Uterus (tissue), 4 donors: ENCODE measurements at places on chromosomes 7 and 10. TPM values are rescaled to one million over a fixed set of nuclear protein-coding genes. Genes with fewer than 3 reads are reported as not detected.

DNA sequence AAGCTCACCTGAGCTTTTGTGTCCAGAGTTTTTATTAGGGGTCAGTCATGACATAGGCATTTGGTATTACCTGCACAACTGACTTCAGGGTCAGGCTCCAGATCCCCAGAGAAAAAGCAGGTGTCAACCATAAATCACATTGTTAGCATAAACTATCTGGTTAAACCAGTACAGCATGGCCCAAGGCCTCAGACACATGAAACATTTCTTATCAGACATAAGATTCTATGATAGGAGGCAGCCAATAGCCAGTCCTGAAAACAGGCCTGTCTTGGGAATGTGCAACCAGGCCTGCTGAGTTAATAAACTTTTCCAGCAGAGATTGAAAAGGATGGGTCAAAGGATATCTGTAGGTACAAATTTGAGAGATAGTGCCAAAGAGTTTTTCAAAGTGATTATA, 116.1 kb downstream of the TPST1 start:
- no peak for DNase-seq
- no peak overlapping the region for H3K4me3 ChIP-seq
- no peaks in the 10 kb centered on the region for H3K4me1 ChIP-seq
- H3K27ac ChIP-seq: no peak overlapping the region
- H3K27me3 ChIP-seq: no peaks in the 10 kb centered on the region

DNA sequence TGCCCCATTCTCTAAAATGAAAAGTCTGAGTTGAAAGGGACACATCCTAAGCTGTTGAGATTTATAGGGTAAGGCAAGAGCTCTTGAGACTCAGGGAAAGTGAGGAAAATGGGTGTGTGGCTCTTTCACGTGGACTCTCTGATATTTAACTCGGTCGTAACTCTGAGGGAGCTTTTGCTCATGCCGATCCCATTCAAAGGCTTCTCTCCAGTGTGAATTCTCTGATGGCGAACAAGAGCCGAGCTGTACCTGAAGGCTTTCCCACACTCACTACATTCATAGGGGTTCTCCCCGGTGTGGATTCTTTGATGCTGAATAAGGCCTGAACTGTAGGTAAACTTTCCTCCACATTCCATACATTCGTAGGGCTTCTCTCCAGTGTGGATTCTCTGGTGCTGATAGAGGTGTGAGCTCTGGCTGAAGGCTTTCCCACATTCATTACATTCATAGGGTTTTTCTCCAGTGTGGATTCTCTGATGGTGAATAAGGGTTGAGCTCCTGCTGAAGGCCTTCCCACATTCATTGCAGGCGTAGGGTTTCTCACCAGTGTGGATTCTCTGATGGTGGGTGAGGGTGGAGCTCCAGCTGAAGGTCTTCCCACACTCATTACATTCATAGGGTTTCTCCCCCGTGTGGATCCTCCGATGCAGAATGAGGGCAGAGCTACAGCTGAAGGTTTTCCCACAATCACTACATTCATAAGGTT, 10.4 kb downstream of the ZNF3 start:
- no peak overlapping the region for H3K4me3 ChIP-seq
- no peak for DNase-seq
- H3K27me3 ChIP-seq: no peaks in the 10 kb centered on the region

DNA sequence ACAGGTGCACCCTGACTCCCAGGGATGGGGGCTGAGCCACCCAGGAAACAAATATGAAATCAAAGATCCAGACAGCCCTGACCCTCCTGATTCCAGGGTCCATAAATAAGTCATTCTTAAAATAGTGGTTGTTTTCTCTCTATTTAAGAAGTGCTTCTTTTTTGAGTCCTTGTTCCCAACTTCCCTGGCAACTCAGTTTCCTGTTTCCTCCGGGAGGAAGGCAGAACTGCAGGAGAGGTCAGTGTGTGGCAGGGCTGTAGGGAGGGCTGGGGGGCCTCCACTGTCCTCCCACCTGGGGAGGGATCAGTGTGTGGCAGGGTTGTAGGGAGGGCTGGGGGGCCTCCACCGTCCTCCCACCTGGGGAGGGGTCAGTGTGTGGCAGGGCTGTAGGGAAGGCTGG, 88.7 kb upstream of the PDGFA start:
- H3K4me3 ChIP-seq: no peak overlapping the region
- no peaks in the 10 kb centered on the region for H3K27me3 ChIP-seq
- H3K27ac ChIP-seq: peak overlapping the region; percentile 24
- no peaks in the 10 kb centered on the region for H3K4me1 ChIP-seq
- no peaks in the 10 kb centered on the region for H3K36me3 ChIP-seq
- DNase-seq: no peak

DNA sequence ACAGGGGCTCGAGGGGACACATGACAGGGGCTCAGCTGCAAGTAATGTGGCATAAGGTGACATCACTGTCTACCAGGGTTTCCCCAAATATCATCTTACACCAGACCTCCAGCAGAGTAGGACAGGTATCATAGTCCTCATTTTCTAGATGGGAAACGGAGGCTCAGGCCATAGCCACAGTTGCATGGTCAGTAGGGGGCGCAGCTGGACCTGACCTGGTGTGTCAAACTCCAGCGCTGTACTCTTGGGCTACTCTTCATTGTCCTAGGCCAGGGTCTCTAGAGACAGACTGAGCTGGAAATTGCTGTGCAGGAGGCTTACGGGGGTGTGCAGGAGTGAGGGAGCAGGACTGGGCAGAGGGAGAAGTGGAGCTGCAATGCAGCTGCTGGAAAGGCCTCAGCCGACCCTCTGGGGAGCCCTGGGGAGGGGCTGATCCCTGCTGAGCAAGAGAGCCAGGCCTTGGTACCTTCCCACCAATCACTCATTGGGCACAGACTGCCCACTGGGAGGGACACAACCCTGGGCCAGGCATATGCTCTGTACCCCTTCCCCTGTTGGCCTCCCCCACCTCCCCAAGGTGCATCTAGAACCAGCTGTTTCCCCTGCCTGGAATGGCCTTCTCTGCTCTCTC, 89.9 kb downstream of the CDH23 start:
- no peaks in the 10 kb centered on the region for H3K27me3 ChIP-seq
- H3K4me3 ChIP-seq: no peak overlapping the region
- no peak for DNase-seq
- no peaks in the 10 kb centered on the region for H3K4me1 ChIP-seq

GRCh38 chr10:105855791-105856190, 1214.7 kb downstream of the SORCS3 start:
- H3K4me3 ChIP-seq: no peak overlapping the region
- no peaks in the 10 kb centered on the region for H3K36me3 ChIP-seq
- no peak for DNase-seq
- H3K27me3 ChIP-seq: no peaks in the 10 kb centered on the region
- no peaks in the 10 kb centered on the region for H3K4me1 ChIP-seq

DNA sequence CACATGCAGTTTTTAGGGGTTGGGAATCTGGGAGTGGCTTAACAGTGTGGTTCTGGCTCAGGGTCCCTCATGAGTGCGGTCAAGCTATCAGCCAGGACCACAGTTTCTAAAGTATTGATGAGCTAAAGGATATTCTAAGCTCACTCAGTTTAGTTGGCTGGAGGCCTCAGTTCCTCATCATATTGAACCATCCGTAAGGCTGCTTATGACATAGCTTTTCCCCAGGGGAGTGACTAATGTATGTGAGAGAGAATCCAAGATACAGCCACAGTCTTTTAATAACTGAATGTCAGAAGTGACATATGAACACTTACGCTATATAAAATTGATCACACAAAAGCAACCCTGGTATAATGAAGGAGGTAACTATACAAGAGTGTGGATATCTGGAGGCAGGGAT, 245.3 kb downstream of the POLR1F start:
- no peak overlapping the region for H3K4me3 ChIP-seq
- no peak overlapping the region for H3K27ac ChIP-seq
- H3K4me1 ChIP-seq: no peaks in the 10 kb centered on the region
- H3K36me3 ChIP-seq: no peaks in the 10 kb centered on the region

DNA sequence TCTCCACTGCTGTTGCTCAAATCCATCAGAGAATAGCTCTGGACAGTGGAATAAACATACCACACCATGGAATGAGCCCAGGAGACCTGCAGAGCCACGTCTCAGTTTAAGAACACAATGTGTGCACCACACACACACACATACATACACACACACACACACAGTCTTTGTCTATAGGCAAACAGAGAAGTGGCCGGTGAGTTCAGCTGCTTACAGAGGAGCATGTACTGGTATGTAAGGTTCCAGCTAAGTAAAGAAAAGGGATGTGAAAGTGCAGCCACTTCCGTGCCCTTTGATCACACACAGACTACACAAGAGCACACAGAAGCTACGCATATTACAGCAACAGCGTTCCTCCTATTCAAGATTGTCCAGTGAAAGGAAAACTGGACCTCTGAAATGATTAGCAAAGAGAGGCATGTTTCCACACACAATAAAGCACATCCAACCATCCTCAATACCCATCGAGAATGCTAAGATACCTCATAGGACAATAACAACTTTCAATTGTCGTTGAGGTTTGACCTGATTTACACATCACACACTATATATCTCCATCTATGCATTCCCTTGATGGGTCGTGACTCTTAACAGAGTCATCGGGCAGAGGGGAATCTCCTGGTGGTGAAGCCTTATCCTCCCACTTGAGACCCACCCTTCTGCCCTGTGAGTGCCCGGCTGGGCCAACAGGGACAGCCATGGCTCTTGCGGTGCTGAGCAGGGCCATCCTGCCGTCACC, 23.6 kb downstream of the SLC35B4 start:
- peaks cover 5% of the 10 kb centered on the region for H3K4me1 ChIP-seq
- H3K27me3 ChIP-seq: no peaks in the 10 kb centered on the region
- H3K36me3 ChIP-seq: no peaks in the 10 kb centered on the region
- H3K4me3 ChIP-seq: no peak overlapping the region

DNA sequence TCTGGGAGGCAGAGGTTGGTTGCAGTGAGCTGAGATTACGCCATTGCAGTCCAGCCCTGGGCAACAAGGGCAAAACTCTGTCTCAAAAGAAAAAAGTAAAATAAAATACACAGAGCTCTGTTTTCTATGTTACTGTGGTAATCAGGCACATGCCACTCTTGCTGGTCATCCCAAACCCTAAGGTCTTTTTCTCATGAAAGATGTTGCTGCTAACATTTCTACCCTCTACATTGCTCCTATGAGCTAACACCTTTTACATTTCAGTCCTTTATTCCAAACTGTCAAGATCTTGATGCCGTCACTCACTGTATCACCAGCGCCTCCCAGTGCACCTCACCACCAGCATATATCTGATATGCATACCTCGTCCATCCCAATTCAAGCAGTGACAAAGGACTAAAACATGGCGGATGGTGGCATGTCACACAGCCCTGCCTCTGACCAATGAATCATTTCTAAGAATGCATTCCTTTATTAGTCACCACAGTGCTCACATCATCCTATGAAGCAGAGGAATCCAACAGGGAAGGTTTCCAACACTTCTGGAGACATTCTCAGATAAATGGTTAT, 4.3 kb downstream of the DAGLB start:
- H3K4me1 ChIP-seq: peaks cover 11% of the 10 kb centered on the region
- no peak overlapping the region for H3K27ac ChIP-seq
- DNase-seq: no peak
- no peak overlapping the region for H3K4me3 ChIP-seq
- H3K27me3 ChIP-seq: no peaks in the 10 kb centered on the region

NSMCE4A gene
- total RNA-seq: 80.3 TPM

CCL24 gene
- not detected for total RNA-seq

PWWP2B gene
- 0.29 TPM for total RNA-seq
